ENCODE measurements at places on chromosomes 6 and 20. TPM values are rescaled to one million over a fixed set of nuclear protein-coding genes. Genes with fewer than 3 reads are reported as not detected.

FOXF2 gene
- total RNA-seq, result 7.6 TPM

VIP gene
- total RNA-seq, result 0.99 TPM

FLRT3 gene
- 53.7 TPM for total RNA-seq

SPAG4 gene
- 15.2 TPM for total RNA-seq

HLA-DOB gene
- 0.11 TPM for total RNA-seq

MOG gene
- total RNA-seq, result 82.9 TPM

ZNF292 gene
- total RNA-seq, result 56.6 TPM

GRM1 gene
- total RNA-seq, result 3.3 TPM

BACH2 gene
- 11.0 TPM for total RNA-seq

GABRR1 gene
- total RNA-seq, result 0.20 TPM

RBM12 gene
- 73.9 TPM for total RNA-seq

LY86 gene
- total RNA-seq, result 14.5 TPM

APOM gene
- total RNA-seq, result 5.7 TPM

ACSS1 gene
- total RNA-seq, result 37.3 TPM

FABP7 gene
- total RNA-seq, result 149 TPM

MEI4 gene
- 1.7 TPM for total RNA-seq

NKX2-4 gene
- 0.11 TPM for total RNA-seq

NOX3 gene
- not detected for total RNA-seq

RFX6 gene
- not detected for total RNA-seq

L3MBTL3 gene
- total RNA-seq, result 13.3 TPM

All from spinal cord (tissue), 10 donors.